Stimulated activated CD8-positive, alpha-beta memory T cell treated with anti-CD3 and anti-CD28 coated beads, Interleukin-2, amount 100 ng/mL, for 1 hour (primary cell): ENCODE measurements at places on chromosomes 4 and X.

DNA sequence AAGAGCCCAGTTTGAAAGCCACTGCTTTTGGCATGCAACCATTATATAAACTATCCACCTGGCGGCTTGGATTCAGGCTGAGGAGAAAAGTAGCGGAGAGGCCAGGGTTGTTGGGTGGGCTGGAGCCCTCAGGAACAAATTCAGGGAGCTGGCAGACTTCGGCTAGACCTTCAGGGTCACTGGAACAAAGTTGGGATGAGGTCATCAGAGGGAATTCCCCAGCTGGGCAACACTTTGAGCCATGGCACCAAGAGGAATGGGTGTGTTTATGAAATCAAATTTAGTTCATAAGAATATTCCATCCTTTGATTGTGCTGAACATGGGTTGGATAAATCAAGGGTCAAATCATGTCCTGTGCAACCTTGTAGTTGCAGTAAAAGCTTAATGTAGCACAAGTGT, 22.0 kb downstream of the MTMR1 start:
- DNase-seq, result no peak

DNA sequence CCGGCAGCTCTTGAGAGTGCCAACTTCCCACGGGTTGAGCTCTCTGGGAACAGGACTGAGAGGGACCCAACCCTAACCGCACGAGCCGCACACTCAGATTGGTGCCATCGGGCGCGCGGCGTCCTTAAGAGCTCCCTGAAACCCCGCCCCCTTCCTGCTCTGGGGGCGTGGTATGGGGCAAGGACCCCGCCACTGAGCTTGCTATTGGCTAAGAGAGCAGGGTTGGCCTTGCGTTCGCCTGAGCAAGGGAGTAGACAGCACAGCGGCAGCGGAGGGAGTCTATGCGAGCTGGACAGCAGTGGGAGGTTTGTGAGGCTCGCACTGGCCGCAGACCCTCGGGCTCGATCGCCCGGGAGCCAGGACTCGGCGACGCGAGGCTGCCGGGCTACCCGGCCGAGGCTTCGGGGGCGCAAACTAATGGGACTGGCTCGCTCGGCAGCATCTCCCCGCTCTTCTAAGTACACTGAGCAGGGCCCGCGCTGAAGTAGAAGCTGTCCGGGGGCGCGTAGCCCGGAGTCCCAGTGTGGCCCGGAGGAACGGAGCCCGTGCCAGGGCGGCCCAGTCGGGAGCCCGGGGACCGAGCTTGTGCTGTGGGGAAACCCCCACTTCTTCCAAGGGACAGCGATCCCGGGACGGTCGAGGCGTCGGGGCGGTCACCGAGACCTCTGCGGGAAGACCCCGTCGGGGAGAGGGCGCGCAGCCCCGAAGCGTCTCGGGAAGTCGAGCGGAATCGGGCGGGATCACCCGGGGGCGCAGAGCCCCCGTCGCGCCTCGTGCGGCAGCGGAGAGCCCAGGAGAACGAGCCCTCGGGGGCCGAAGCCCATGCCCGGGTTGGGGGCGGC, at the start of gene EFNB1:
Gene EFNB1, plus strand, starts transcription at position 282 of the 842 bp plus-strand sequence. CDS start 756 bp downstream, outside the sequence.
- peak; percentile 72 for DNase-seq

DNA sequence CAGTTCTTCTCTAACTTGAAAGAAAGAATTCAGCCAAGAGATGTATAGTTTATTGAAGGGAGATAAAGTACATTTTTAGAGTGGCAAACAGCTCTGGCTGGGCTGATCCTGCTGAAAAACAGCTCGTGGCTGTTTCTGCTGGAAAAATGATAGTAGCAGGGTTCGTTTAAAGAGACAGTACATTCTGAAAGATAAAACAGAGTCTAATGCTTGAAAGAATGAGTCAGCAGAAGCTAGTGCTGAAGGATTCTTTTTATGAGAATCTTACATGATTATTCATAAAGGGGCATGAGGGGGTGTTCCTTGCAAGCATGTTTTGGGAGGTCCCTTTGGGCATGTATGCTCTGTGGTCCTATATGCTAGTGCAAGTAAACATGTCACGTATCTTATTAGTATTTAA, 790.0 kb downstream of the PCDH18 start:
- no peak for DNase-seq

DNA sequence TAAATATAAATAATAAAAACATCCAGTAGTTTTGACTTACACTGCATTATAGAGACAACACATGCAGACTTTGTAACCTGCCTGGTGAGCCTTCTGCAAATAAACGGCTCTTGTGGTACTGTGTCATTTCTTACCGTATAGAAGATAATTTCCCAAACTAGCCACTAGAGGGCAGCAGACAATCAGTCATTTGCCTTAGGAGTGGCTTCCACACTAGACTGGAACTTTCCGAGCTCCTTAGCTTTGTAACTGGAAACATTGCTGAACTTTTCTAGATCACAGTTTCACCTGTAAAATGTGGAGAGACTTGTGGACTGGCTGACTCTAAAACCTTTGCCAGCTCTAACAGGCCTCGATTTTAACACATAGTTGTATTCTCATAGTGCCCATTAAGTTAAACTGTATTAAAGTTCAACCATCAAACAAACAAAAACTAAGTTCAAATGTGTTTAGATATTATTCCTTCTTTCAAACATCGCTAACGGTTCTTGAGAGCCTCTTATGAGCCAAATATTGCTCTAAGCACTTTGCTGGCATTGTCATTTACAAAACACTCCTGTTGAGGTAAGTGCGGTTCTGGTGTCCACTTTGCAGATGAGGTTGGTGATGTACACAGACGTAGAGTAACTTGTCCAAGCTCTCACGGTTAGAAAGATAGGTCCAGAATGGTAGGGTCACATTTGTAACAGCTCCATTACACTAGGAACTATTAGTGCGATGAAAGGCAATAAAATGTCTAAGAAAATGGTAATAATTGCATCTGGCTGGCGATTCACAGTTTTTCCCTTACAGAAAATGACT, 345.5 kb downstream of the ANK2 start:
- DNase-seq, result peak; percentile 18

DNA sequence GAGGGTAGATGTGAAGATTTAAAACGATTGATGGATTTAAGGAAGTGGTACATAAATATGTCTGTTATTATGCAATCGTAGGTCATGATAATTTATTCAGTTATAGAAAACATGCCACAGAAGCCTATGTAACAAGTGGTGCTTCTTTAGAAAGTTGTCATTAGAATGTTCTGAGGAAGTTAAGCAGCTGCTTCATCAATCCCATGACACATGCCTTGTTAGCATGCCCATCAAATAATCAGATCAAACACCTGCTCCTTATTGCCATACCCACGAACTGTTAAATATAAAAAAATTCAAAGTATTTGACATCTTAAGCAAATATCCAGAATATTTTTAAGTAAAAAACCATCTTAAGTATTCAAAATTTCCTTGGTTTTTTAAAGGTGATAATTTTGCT, 76.4 kb upstream of the MYOZ2 start:
- no peak for DNase-seq

DNA sequence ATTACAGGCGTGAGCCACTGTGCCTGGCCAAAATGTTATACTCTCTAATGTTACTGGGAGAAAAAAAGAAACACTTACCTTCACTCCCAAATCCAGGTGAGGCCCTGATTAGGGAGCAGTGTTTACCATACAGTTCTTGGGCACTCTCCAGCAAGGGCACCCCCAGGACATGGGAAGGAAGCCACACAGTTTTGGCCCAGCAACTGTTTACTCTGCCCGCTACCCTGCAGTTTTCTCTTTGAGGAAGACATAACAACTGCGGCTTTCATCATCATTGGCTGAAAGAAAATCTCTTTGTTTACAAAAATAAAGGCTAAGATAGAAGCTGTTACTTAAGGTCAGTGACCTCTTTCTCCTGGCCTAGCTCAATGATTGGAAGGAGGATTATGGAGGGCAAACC, 145.5 kb upstream of the DUSP21 start:
- DNase-seq, result no peak

GRCh38 chr4:71540749-71541269, 202.0 kb downstream of the SLC4A4 start:
- no peak for DNase-seq

DNA sequence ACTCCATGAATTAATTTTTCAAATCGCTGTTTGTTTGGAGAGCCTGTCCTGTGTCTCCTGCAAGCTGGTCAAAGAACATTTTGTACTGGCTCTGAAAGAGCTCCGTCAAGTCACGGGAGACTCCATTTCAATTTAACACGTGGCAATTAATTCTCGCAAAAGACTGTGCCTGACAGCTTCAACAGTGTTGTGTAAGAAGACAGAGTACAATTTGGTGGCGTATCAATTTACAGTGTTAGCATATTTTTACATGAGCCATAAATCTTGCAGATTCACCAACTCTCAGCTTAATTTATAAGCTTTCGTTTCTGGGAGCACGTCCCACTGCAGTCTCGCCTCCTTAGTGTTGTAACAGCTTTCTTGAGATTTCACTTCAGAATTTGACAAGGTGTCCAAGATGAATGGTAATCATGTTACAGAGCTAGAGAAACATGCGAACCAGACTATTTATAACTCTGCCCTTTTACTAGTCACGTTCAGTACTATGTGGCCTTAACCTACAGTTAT, 70.8 kb downstream of the RWDD4 start:
- DNase-seq, result no peak

- DNase-seq, result no peak
Measured at GRCh38 chr4:60581919-60582536, 618.1 kb upstream of the ADGRL3 start.

DNA sequence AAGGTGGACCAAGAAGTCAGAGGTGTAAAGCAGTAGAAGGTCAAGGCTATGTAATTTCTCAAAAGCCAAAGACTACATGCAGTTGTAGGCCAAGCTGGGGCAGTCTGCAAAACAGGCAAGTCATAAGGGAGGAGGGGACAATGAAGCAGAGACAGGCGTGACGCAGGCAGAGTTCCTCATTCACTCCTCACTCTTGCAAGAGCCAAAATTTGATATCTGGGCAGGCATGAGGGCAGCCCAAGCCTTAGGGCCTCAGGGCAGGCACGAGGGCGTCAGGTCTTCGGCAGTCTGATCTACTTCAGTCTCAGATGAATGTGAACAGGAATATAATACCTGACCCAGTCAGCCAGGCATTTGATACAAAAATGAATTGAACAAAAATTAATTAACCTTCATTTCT, 86.4 kb upstream of the AGA start:
- no peak for DNase-seq

- DNase-seq, result no peak
Measured at GRCh38 chr4:151166636-151167035, 67.2 kb downstream of the RPS3A start.

GRCh38 chr4:6097581-6097980, 79.3 kb upstream of the C4orf50 start:
- DNase-seq, result no peak

DNA sequence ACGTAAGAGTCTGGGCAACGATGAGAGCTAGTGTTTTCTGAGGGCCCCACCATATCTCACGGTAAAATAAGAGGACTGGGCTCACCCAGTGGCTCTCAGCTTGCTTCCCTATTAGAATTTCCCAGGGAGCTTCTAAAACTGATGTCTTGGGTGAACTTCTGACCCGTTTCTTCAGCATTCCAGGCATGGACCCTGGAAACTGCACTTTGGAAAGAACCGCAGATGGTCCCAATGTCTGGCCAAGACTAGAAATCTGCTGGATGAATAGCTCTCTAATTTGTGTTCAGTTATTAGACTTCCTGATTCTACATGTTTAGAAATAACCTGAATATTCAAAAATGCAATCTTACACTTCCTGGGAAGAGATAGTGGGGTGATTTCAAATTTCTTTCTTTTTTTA, 127.8 kb downstream of the ANOS1 start:
- no peak for DNase-seq

GRCh38 chr4:138775890-138776289, 239.7 kb upstream of the NOCT start:
- no peak for DNase-seq

- DNase-seq, result no peak
Measured at GRCh38 chrX:145817331-145818185, at the start of gene SLITRK2. TSS of gene SLITRK2 (plus strand) at chrX:145817829. CDS start at chrX:145822426, 4,597 bp downstream.

- DNase-seq, result no peak
Measured at GRCh38 chrX:40637687-40638086, 9.7 kb downstream of the CXorf38 start.
